T47D (cell line): ENCODE measurements at places on chromosomes 5 and 9.
A peak's percentile ranks its signal among the peaks of the same experiment; 100 is the strongest.

GRCh38 chr5:68730220-68730978, 363.4 kb upstream of the SLC30A5 start:
- DNase-seq, result no peak

GRCh38 chr9:81116340-81117137, 572.8 kb downstream of the TLE1 start:
- DNase-seq, result no peak

DNA sequence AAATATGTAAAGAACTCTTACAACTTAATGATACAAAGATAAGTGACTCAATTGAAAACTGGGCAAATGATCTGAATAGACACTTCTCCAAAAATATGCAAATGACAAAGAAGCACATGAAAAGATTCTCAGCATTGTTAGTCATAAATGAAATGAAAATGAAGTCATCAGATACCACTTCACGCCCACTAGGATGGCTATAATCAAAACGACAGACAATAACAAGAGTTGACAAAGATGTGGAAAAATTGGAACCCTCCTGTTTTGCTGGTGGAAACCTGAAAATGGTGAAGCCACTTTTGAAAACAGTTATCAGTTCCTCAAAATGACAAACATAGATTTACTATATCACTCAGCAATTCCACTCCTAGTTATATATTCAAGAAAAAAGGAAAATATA, 7.9 kb upstream of the SYK start:
- DNase-seq, result no peak

GRCh38 chr9:34219421-34219820, 40.6 kb downstream of the UBAP1 start:
- DNase-seq, result no peak

GRCh38 chr9:91433180-91433579, 9.5 kb upstream of the NFIL3 start:
- DNase-seq, result peak; percentile 82

- DNase-seq, result no peak
Observed at GRCh38 chr5:173961418-173961817, 27.6 kb upstream of the C5orf47 start.

DNA sequence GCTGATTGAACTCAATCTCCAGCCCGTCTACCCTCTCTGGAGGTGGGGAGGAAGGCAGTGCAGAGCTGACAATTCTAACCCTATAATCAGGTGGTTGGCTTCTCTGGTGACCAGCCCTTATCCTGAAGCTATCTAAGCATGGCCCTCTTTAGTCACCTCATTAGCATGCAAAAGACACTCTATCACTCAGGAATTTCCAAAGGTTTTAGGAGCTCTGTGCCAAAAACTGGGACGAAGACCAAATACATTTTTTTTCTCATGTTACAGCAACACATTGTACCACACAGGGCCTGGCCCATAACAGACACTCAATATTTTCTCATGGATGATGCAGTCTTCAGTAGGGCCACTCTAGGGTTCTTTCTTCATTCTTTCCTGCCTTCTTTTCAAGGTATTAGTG, 118.8 kb upstream of the VLDLR start:
- no peak for DNase-seq

DNA sequence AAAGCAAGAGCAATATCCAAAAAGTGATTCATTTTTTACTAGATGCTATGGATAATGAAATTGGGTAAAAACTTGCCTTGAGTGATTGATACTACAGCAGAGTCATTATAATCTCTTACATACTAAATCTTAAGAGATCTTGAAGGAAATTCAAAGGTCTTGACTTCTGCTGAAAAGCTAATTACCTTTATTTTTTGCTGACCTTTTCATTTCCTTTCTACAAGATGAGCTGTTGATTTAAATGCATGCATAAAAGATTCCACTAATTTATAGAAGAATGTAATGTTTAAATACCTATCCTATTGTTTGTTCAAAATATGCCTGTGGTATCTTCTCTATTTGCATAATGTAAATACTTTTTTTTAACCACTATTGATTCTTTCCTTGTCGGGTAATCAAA, 27.2 kb downstream of the RORB start:
- DNase-seq, result no peak

DNA sequence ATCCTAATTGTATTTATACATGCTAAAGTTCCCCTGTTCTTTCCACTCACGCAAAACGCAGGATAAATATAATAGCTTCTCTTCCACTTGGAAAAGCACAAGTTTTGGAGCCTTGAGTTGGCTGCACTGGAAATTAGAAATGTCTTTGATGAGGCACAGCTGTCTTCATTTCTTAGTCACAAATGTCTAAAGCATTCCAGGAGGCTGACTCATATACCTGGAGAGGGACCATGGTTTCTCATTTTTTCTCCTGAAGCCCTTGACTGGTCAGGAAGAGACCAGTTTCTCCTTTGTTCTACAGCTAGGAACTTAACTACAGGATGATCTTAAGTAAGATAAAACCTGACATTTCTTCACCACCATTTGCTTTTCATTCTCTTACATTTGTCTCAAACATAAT, 16.2 kb downstream of the MTX3 start:
- no peak for DNase-seq

- DNase-seq, result no peak
Observed at GRCh38 chr5:27511061-27511460, 472.7 kb upstream of the CDH9 start.

DNA sequence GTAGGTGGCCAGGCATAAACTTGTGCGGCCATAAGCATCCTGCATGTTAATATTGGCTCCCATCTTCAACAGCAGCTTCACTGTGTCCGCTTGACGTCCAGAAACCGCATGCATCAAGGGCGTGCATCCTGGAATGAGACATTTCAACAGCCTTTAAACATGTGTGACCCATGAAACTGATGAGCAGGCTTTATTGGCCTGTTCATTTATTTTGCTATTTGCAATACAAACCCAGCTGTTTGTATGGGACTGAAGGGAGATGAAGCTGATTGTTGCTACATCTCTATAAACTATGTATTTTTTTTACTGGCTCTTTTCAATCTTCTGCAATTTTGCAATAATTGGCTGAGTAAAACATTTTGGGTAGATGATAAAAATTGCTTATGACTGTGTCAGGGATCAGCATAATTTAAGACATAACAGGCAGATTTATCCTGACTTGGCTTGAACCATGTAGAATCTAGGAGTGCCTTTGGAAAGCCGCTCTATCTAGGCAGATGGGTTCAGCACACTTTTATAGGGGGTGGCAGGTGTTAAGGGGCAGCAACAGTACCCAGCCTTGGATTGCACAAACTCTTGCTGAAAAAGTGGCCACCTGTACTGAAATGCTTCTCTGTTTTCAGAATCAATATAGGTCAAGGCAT, 56.9 kb downstream of the ANKRD55 start:
- no peak for DNase-seq

GRCh38 chr5:158670201-158670600, 429.5 kb downstream of the EBF1 start:
- no peak for DNase-seq
